ENCODE measurements at places on chromosomes 3 and 15. TPM values are rescaled to one million over a fixed set of nuclear protein-coding genes. Genes with fewer than 3 reads are reported as not detected.

DNA sequence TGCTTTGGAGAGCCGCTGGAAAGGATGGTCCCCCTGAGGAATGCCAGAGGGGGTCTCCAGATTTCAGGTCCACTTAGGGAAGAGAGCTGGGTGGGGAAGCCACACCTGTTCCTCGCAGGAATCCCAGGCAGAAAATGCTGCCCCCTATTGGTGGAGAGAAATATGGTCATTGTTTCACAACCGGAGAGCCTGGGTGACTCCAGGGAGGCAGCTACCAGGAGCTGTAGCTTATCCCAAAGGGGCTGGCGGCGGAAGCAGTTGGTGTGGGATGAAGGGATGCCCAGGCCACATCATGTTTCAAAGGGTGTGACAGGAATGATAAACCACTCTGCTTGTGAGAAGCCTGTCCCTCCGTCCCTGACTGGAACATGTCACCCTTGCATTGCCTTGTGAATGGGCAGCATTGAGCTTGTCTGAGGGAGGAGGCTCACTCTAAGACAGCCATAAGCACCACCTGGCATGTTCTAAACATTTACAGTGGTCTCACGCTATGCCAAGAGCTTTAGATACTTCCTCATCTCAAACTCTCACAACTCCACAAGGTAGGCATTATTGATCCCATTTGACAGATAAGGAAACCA lies 34.5 kb downstream of the POMGNT2 start:
- H3K27ac ChIP-seq = peak overlapping the region; percentile 96
- H3K4me1 ChIP-seq = peaks cover 47% of the 10 kb centered on the region
- no peaks in the 10 kb centered on the region for H3K27me3 ChIP-seq

DNA sequence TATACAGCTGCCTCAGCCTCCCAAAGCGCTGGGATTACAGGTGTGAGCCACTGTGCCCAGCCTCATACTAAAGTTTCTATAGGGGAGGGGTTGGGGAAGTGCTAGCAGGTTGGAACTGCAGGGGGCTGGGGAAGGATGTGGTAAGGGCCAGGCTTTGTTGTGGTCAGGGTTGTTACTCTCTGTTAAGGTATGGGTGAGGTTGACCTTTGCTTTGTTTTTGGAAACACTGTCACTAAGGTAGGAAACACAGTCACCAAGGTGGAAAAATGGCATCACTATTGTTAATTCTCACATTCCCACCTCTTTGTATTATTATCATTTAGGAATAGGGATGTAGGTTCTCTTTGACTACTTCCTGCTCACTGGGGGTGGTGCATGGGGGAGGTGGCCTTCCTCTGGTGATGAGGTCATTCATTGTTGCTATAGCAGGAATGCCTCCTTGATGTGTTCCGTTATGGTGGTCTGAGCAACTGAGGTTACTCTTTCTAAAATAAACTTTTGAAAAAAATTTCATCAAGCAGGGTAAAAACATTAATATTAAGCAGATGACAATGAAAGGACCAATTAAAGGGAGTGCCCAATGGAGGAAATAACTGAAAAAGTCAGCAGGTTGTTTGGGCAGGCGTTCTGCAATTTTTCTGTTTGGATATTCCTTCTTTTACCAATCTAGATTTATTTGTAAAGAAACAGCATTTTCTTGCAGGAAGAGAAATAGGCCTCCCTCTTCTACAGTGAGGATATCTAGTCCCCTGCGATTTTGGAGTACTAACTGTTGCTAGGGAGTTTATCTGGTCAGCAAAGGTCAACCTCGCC lies 150.5 kb downstream of the WDR76 start:
- no peaks in the 10 kb centered on the region for H3K36me3 ChIP-seq
- no peak overlapping the region for H3K27ac ChIP-seq
- H3K4me1 ChIP-seq = peaks cover 49% of the 10 kb centered on the region

DNA sequence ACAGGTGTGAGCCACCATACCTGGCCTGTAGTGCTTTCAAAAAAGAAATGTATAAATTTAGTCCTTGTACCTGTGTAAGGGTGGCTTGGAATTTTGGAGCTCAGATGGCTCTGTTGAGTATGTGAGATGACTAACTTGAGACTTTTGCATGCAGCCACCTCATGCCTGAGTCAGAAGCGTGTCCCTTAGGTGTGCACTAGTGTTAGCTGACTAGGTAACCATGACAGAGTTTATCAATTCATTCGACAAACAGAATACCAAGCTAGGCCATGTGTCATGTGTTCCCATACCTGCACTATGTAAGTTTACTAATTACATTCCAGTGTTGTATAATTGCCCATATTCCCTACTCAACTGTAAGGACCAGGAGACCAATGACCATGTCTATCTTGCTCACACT lies 4.0 kb upstream of the ZNF639 start:
- no peak for DNase-seq
- H3K27ac ChIP-seq = no peak overlapping the region
- no peak overlapping the region for H3K4me3 ChIP-seq
- peaks cover 20% of the 10 kb centered on the region for H3K4me1 ChIP-seq

DNA sequence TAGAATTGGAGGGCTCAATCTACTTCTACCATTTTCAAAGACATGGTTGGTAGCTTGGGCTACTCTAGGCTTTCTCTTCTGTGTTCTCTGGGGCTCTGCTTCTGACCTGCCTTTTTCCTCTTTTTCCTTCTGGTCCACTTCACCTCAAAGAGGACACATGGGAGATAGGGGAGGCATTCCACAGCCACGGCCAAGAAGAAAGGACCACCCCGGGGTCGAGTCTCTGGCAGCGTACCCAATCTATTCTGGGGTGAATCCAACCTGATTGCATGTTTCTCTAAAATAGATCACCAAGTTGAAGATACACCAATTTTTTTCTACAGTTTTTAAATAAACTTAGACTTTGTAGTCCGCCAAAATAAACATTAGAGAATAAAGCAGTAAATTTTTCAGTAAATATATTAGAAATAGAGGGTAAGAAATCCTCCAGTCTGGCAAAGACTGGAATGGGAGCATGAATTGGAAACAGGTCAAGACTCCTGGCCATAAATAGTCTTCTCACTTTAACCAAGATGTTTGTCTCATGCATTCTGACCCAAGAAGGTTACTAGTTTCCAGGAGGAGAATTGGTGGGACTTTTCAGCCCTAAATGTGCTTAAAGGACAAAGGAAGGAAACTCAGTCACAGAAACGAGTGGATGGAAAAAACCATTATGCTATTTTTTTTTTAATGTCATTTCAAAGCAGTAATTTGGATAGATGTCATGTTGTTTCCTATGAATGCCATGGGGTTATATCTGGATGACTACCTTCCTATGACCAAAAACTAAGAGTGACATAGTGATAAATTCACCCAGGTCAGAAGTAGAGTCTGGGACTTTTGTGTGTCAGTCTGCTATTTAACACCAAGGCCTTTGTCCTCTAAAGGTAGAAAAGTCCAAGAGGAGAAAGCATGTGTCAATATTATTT lies 71.3 kb upstream of the PHLDB2 start:
- H3K27ac ChIP-seq = no peak overlapping the region
- no peak overlapping the region for H3K4me3 ChIP-seq
- no peaks in the 10 kb centered on the region for H3K27me3 ChIP-seq
- H3K36me3 ChIP-seq = no peaks in the 10 kb centered on the region
- peaks cover 4% of the 10 kb centered on the region for H3K4me1 ChIP-seq

GRCh38 chr15:100931143-100931890 lies 12.2 kb downstream of the LRRK1 start:
- H3K4me3 ChIP-seq = peak overlapping the region; percentile 46
- no peaks in the 10 kb centered on the region for H3K27me3 ChIP-seq
- peak overlapping the region; percentile 98 for H3K27ac ChIP-seq

DNA sequence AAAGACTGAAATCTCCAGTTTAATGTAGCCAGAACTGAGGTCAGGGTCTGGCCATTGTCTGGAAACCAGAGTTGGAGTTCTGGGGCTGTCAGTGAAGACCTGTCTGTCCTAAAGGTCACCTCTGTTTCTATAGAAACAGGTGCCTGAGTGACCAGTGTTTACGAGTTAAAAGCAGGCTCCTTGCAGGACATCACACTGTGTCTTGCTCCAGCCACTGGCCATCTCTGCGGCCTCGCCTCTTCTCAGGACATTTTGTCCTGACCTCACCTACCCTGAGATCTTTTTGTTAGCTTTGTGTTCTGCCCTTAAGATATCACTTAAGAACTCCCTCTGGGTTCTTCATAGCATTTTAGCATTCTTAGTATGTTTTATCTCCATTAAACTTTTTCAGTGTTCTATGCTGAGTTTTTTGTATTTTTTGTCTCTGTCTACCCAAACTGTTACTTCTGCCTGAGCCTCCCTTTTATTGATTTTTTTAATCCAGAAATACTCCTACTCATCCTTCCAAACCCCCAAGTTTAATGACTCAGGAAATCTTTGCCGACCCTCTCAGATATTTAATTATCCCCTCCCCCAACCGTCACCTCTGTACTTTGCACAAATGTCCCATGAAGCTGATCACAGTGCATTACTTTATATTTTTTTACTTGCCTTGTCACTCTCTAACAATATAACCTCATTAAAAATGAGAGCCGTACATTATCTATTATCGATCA lies 223.7 kb downstream of the THSD4 start:
- H3K27ac ChIP-seq = no peak overlapping the region
- no peak for DNase-seq
- H3K27me3 ChIP-seq = no peaks in the 10 kb centered on the region
- H3K36me3 ChIP-seq = no peaks in the 10 kb centered on the region
- H3K4me1 ChIP-seq = no peaks in the 10 kb centered on the region
- H3K4me3 ChIP-seq = no peak overlapping the region

DNA sequence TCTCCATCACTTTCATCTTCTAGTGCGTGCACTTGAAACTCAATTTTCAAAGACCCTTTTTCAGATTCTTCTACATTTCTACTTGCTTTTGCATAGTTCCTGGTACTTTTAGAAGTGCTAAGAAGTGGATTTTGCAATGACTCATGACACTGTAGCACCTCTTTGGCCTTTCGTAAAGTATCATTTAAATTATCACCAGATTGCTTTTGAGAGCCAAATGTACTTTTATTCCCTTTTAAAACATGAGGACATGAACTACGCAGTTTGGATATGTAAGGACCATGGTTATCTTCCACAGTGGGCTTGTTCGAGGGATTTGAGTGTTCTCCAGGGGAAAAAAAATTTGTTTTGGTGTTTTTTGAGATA lies 40.5 kb downstream of the ZNF106 start:
- peaks cover 17% of the 10 kb centered on the region for H3K4me1 ChIP-seq
- H3K27ac ChIP-seq = no peak overlapping the region
- H3K27me3 ChIP-seq = no peaks in the 10 kb centered on the region
- H3K36me3 ChIP-seq = peaks cover 55% of the 10 kb centered on the region
- H3K4me3 ChIP-seq = no peak overlapping the region

DNA sequence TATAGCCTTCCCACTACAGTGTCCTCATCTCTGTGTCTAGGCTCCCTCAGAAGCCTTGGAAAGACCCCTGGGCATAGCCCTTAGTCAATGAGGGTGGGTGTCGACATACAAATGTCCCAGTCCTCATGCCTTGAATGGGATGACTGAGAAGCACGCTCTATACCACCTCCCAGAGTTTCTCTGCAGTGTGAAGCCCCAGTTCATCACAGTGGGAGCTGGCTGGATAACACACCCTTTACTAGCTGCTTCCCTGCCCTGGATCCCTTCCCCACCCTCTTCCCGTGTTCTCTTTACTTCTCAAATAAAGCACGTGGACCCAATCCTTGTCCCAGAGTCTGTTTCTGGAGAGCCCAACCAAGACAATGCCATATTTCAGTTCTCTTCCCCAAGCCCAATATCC lies 239.3 kb downstream of the VPS13C start:
- H3K27ac ChIP-seq = no peak overlapping the region
- H3K36me3 ChIP-seq = no peaks in the 10 kb centered on the region
- no peak overlapping the region for H3K4me3 ChIP-seq
- no peaks in the 10 kb centered on the region for H3K27me3 ChIP-seq
- DNase-seq = no peak
- no peaks in the 10 kb centered on the region for H3K4me1 ChIP-seq

- no peaks in the 10 kb centered on the region for H3K36me3 ChIP-seq
- no peaks in the 10 kb centered on the region for H3K27me3 ChIP-seq
- no peak overlapping the region for H3K4me3 ChIP-seq
- no peaks in the 10 kb centered on the region for H3K4me1 ChIP-seq
Measured at GRCh38 chr15:91238644-91239425, 138.8 kb downstream of the SV2B start.

GRCh38 chr15:91561371-91562100 lies 292.0 kb upstream of the SLCO3A1 start:
- no peak for DNase-seq
- no peak overlapping the region for H3K27ac ChIP-seq
- no peaks in the 10 kb centered on the region for H3K4me1 ChIP-seq
- no peaks in the 10 kb centered on the region for H3K27me3 ChIP-seq

GRCh38 chr15:66111363-66111762 lies 142.2 kb downstream of the MEGF11 start:
- no peaks in the 10 kb centered on the region for H3K36me3 ChIP-seq
- H3K4me1 ChIP-seq = no peaks in the 10 kb centered on the region
- H3K4me3 ChIP-seq = no peak overlapping the region
- H3K27ac ChIP-seq = no peak overlapping the region
- H3K27me3 ChIP-seq = no peaks in the 10 kb centered on the region

GRCh38 chr3:193808317-193808716 lies 215.3 kb downstream of the OPA1 start:
- H3K4me3 ChIP-seq = no peak overlapping the region
- DNase-seq = no peak
- no peaks in the 10 kb centered on the region for H3K36me3 ChIP-seq
- H3K4me1 ChIP-seq = peaks cover 14% of the 10 kb centered on the region

- peaks cover 15% of the 10 kb centered on the region for H3K4me1 ChIP-seq
- DNase-seq = peak; percentile 78
- H3K4me3 ChIP-seq = no peak overlapping the region
Measured at GRCh38 chr3:137035631-137036030, 77.8 kb downstream of the IL20RB start.

GRCh38 chr3:59107856-59108815 lies 58.3 kb upstream of the CFAP20DC start:
- no peaks in the 10 kb centered on the region for H3K36me3 ChIP-seq
- H3K4me3 ChIP-seq = no peak overlapping the region
- H3K27ac ChIP-seq = no peak overlapping the region
- H3K4me1 ChIP-seq = no peaks in the 10 kb centered on the region

GRCh38 chr3:172751175-172751704 lies 714 bp downstream of the ECT2 start:
- H3K36me3 ChIP-seq = peaks cover 23% of the 10 kb centered on the region
- H3K4me3 ChIP-seq = peak overlapping the region; percentile 95
- no peaks in the 10 kb centered on the region for H3K27me3 ChIP-seq
- H3K4me1 ChIP-seq = peaks cover 20% of the 10 kb centered on the region
- peak overlapping the region; percentile 69 for H3K27ac ChIP-seq
- peak; percentile 74 for DNase-seq

Gene FBXW12
- not detected for total RNA-seq

Gene C3orf52
- 0.07 TPM for total RNA-seq

Gene GABRR3
- total RNA-seq = not detected

Gene VILL
- total RNA-seq = 19.9 TPM

Gene FGF12
- total RNA-seq = not detected

Gene ADAMTS9
- total RNA-seq = not detected
